ENCODE measurements at places on chromosomes 5 and 9.

DNA sequence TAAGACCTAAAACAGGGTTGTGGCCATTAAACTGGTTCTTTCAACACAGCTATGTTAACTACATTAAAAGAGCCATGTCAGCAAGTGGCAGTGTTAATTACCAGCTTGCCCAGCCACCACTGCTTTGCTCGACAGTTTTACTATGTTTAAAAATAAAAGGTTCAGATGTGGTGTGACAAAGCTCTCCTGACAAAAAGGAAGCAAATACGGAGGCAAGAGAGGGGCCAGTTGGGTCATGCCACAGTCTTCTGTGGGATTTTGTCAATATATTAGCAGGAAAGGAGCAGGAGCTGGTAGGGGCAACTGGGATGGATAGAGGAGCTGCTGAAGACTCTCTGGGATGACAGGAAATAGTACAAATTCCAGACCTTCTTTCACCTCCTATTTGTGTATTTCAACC lies 113.5 kb upstream of the PCA3 start:
- no peak for DNase-seq

DNA sequence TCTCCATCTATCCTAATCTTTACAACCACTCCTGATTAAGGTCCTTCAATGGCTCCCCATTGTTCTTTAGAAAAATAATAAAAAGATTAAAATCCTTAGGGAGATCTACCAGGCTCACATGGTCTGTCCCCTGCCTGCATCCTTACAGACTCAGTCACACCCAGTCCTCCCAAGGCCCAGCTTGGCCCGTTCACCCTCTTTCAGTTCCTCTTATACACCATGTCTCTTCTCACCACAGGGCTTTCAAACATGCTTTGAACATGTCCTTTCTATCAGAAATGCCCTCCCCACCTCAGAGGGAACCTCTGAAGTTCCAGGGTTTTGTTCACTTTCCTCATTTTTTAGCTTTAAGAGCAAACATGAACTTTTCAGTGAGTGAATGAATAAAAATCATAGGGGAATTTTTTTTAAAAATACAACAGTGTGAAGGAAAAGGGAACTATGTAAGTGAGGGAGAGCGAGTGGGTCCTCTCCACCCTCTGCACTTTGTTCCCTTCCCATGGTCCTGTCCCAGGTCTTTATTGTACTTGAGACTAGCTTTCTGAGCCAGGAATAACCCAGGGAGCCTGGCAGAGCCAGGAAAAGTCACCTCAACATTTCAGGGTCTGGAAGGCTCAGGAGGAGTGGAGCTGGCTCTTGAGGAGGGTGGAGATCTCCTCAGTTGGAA lies 55.3 kb downstream of the TRPC7 start:
- DNase-seq = no peak

DNA sequence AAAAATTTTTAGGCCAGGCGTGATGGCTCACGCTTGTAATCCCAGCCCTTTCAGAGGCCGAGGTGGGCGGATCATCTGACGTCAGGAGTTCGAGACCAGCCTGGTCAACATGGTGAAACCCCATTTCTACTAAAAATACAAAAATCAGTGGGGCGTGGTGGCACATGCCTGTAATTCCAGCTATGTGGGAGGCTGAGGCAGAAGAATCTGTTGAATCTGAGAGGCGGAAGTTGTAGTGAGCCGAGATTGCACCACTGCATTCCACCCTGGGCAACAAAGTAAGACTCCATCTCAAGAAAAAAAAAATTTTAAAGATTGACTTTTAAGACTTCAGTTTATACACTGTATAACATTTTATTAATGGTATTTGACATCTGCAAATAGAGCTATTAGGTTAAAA lies 60.1 kb upstream of the GNAQ start:
- peak; percentile 7 for DNase-seq

DNA sequence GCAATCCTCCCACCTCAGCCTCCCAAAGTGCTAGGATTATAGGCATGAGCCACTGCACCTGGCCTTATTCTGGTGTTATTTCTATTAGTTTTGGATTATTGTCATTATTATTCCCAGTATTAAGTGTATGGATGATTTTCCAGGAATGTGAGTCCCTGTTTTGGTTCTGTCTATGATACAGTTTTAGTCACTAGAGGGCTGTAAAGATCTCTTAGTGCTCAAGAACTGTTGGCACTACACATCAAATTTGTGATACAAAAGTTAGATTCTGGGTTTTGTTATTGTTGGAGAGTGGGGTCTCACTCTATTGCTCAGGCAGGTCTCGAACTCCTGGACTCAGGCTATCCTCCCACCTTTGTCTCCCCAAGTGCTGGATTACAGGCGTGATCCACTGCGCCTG lies 12.1 kb downstream of the CCL28 start:
- peak; percentile 48 for DNase-seq

- peak; percentile 82 for DNase-seq
Measured at GRCh38 chr9:121285835-121286687, 18.1 kb downstream of the GSN start.

DNA sequence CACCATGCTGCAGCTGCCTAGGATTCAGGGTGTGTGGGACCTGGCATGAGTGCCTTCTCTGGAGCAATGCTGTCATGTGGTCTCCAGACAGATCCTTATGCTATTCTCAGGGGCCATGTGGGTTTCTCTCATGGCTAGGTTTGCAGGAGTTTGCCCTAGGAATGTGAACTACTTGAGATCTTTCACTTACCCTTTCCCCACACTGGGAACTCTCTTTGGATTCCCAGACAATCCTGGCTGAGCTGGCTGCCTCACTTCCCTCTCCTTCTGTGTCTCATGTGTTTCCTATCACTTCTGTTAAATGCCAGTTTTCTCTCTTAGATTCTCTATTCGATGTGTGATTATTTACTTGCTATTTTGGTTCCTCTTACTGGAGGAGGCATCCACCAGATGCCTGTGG lies 270.2 kb upstream of the RASA1 start:
- no peak for DNase-seq

GRCh38 chr5:128271071-128271470 lies 187.5 kb downstream of the SLC12A2 start:
- no peak for DNase-seq

GRCh38 chr5:142789206-142789605 lies 19.0 kb downstream of the ARHGAP26 start:
- DNase-seq = no peak

GRCh38 chr9:98396656-98397055 lies 141.2 kb upstream of the TBC1D2 start:
- no peak for DNase-seq

GRCh38 chr9:94681508-94681907 lies 42.2 kb upstream of the FBP1 start:
- peak; percentile 85 for DNase-seq

DNA sequence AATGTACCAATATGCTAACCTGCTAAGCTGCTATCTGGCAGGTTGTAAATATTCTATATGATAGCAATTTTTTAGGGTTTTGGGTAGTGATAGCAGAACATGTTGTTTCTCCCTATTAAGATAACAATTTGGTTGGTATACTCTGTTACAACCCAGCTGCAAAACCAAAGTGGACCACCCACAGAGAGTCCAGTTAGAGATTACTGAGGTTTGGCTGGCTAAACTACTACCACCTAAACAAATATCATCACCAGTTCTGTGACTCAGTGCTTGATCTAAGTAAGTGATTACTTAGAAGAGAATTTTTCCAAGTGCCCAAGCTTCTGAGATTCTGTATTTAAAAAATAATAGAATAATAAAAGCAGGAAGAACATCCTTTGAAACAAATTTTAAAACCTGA lies 72.3 kb downstream of the XRCC4 start:
- DNase-seq = no peak

DNA sequence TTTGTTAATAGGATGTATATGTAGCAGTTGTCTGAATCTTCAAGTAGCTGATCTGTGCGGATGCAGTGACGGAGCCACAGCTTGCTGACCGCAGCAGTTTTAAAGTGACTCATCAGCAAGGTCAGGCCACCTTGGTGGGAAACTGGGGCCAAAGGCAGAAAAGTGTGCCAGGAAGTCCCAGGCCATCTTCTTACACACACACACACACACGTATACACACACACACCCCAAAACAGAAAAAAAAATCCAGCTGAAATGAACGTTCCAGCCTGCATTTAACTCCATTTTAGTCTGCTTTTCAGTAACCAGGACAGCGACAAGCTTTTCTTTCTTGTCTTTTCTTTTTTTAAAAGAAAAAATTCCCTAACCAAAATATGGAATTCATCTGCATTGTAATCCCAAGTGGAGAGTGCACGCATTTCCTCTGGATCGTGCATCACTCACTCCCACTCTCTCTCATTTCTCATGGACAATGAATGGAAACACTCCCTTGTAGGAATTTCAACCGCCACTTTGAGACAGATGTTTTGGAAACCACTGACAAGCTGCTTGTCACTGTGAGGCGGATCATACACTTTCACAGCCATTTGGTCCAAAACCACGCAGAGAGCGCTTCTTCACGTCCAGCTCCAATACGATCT lies 103.9 kb downstream of the LHFPL2 start:
- DNase-seq = peak; percentile 97

GRCh38 chr5:88734191-88734640 lies 148.8 kb downstream of the MEF2C start:
- no peak for DNase-seq

- DNase-seq = no peak
Measured at GRCh38 chr5:95838556-95838955, 16.0 kb upstream of the GLRX start.

DNA sequence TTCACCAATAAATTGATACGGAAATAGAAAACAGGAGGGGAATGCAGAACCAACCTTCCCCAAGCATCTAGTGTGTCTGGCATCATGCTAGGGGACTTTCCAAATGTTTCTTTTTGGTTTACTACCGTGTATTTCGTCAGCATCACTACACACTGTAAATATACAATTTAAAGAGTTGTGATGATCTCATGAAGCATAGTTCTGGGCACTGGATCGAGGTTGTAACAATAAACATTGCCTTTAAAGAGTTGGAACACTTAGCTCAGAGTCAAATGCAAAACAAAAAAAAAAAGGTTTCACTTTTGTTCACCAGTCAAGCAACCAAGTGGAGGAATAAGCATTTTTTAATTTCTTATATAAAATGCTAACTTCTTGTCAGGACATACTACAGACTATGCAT lies 2.9 kb upstream of the SCAI start:
- DNase-seq = peak; percentile 44

- peak; percentile 91 for DNase-seq
Measured at GRCh38 chr9:2418619-2419018, 203.0 kb upstream of the VLDLR start.

- no peak for DNase-seq
Measured at GRCh38 chr9:18058564-18059442, 415.1 kb upstream of the ADAMTSL1 start.

GRCh38 chr9:6894135-6894534 lies 136.4 kb downstream of the KDM4C start:
- no peak for DNase-seq

DNA sequence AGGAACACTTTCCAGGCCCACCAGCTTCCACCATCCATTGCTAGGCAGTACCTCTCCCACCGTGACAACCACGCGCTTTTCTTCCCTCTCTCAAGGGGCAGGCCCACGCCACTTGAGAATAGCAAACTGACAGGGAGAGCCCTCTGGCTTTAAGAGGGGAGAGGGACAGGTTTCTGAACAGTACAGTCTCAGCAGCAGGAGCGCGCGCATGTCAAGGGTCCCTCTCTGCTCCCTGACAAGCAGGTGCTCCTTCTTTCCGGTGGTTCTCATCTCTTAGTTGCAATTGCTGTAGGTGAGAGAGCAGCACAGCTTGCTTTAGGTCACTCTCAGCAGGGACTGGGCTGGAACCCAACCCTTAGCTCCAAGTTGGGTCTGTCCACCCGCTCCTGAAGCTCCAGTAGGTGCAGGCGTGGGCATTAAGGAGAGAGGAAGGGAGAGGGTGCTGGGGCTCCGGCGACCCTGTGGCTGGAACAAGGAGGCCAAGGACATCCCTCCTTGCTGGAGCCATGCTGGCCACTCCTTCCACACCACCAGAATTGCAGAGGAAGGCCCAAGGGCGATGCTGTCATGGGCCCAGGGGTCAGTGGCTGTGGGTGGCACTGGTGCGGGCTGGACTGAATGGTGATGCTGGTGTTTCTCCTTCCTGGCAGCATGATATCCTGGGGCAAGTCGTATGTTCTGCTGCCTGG lies 9.0 kb upstream of the PHF2 start:
- no peak for DNase-seq

GRCh38 chr9:27749838-27750237 lies 176.6 kb upstream of the C9orf72 start:
- DNase-seq = no peak

GRCh38 chr5:10800852-10801251 lies 39.8 kb upstream of the DAP start:
- DNase-seq = no peak

DNA sequence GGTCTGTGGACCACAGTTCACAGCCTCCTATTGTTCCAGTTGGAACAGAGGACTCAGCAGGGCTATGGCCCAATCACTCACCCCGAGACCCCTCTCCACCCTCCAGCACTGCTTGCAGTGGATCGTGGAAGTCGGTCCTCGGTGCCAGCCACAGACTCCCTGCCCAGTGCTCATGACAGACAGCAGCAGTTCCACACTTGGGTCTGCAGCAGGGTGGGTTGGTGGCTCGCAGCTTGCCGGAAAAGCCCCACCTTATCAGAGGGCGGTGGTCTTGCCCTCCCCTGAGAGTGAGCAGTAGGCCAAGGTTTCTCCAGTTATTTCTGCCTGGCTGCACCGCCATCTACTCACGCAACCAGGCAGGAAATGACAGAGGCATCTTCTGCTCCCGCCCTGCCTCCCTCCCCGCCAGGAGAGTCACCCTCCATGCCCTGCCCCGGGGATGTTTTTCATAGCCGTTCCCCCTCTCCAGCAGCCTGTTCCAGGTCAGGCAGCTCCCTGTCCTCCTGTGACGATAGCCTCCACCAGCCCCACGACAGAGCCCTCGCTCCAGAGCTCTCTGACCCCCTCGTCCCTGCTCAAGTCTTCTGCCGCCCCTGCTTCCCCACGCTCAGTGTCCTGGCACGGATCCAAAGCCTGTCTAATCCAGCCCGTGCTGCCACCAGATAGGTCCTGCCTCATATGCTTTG lies 34.5 kb downstream of the UNC5A start:
- peak; percentile 6 for DNase-seq

Measured in fibroblast of pulmonary artery (primary cell).